NCI-H446 treated with DMSO at 0.1 percent for 48 hours (cell line): ENCODE measurements at places on chromosomes 5 and 9.
A peak's percentile ranks its signal among the peaks of the same experiment; 100 is the strongest.

DNA sequence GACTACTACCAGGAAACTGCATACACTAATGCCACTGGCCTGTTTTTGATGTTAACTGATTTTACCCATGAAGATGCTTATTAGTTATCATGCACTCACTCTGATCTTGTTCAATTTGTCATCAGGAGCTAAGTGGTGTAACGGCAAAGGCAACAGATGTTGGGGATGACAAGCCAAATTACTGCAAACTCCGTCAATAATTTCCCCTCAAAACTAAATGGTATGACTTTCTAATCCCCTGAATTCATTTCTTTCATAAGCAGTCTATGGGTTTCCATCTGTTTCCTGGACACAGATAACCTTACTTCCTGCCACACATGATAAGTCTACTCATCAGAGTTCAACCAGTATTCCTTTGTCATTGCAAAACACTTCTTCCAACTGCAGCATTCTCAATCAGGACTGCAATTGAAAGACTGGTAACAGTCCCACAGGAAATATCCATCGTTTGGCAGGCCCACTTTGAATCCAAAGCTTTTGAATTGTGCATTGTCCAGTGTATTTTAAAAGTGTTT, 96.2 kb upstream of the SMC2 start:
- peak; percentile 59 for DNase-seq

GRCh38 chr5:80495891-80496290, 8.0 kb downstream of the FAM151B start:
- DNase-seq, result no peak

DNA sequence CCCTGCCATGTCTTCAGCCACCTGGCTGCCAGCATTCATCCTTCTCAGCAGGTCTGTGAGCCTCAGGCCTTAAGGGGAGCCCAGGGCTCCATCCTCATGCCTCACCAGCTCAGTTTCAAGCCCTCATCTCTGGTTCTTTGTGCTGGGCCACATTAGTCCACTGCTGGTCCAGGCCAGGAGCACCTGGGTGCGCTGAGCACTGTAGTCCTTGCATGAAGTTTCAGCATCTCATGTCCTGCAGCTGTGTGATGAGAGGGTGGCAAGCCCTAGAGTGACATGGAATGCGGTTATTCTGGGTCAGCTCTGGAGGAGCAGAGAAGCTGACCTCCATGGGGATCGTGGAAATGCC, 42.7 kb downstream of the COL5A1 start:
- DNase-seq, result no peak

DNA sequence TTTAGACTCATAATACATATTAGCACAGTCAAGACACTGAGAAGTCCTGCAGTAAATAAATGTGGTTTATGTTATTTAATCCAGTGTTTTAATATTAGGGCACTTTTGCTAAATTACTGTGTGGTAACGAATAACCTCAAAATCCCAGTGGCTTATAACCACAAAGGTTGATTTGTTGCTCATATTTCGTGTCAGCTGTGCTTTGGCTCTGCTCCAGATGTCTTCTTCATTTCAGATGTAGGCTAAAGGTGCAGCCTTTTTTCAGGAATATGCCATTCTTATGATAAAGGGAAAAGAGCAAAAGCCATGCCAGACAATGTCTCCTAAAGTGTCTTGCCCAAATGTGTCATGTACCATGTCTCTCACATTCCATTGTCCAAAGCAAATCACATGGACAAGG, 144.8 kb downstream of the BRINP1 start:
- no peak for DNase-seq

GRCh38 chr5:40413743-40414142, 266.0 kb upstream of the PTGER4 start:
- DNase-seq, result no peak

GRCh38 chr5:133147411-133147810, 95.6 kb downstream of the HSPA4 start:
- DNase-seq, result no peak

DNA sequence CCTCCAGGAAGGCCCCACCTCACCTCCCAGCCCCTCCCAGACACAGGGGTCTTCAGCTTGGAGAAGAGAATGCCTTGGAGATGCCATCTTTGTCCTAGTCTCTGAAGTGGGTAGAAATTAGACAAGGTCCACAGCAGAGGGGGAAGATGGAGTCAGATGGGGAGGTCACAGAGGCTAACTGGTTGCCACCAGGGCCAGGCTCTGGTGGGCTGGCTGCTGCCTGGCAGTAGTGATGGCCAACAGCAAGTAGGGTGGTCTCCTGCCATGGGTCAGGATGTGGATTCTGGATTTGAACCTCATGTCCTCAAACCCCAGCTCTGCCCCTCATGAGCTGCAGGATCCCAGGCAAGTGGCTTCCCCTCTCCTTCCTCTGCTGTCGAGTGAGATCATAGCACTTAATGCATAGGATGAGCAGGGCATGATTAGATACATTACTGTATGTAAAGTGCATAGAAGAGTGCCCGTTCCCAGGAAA, 38.7 kb upstream of the NEK6 start:
- DNase-seq, result no peak

- no peak for DNase-seq
Measured at GRCh38 chr5:127812570-127812969, 109.4 kb downstream of the CCDC192 start.

GRCh38 chr9:35136866-35137265, 21.2 kb upstream of the ATOSB start:
- no peak for DNase-seq

DNA sequence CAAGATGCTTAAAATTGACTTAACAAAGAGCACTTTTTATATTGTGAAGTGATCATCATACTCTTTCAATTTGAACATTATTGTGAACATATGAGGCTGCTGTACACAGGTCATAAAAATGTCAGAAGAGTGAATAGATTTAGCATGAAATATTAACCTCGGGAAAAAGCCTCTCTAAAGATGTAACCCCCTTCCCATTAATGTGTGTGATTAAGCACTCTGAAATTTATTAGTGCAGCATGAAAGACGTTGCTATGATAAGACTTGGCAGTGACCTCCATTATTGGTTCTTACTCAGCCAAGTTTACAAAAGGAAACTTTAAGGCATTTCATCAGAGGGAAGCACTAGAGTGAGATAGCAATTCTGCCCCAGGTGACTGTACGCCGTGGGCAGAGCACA, 326.5 kb downstream of the NTRK2 start:
- DNase-seq, result no peak

- DNase-seq, result no peak
Measured at GRCh38 chr9:15264918-15265317, 42.1 kb downstream of the TTC39B start.

- DNase-seq, result no peak
Measured at GRCh38 chr5:66839636-66840185, 243.5 kb downstream of the MAST4 start.

DNA sequence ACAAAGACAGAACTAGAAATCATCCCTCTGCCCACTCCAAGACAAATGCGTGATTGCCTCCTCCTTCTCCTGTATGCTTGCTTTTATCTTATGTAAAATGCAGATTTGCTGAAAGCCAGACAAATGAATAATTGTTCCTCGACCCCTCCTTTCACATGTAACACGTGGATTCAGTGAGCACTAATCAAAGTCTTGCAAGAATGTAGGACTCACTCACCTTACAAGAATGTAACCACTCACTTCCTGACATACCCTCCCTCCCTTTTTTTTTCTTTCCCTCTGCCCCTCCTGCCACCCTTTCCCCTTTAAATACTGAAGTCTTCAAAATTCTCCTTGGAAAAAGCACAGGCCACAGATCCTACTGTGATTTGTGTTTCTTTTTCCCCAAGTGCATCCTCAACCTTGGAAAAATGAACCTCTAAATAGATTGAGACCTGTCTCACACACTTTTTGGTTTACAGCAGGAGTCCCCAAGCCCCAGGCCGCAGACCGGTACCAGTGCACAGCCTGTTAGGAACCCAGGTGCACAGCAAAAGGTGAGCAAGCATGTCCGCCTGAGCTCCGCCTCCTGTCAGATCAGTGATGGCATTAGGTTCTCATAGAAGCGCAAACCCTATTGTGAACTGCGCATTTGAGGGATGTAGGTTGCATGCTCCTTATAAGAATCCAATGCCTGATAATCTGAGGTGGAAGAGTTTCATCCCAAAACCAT, 29.4 kb upstream of the HSD17B3 start:
- DNase-seq, result no peak

DNA sequence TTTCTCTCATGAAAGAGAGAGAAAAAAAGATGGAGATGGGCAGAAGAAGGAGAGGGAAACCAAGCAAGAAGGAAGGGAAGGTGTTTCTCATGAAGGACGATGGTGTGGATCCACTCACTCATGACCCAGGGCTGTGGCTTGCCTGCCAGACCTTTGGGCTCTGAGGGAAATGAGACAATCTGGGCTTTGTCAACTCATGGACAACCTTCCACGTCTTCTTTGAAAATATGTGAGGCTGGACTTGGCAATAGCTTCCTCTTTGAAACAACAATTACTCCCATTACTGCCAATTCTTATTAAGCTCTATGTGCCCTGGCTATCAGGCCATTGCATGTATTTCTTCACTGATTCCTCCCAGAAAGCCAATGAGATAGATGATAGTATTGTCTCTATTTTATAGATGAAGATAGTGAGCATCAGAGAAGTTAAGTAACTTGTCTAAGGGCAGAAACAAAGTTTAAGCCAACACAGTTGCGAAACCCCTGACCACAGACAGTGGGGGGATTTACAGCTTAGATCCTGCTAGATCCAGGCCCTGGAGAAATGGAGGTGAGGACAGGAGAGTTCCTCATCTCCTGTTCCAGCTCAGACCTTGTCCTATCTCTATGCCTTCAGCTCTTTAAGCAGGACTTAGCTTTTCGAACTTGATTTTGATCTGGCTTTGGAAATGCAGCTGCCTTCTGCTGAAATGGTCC, 132.4 kb downstream of the GCNT1 start:
- DNase-seq, result no peak

DNA sequence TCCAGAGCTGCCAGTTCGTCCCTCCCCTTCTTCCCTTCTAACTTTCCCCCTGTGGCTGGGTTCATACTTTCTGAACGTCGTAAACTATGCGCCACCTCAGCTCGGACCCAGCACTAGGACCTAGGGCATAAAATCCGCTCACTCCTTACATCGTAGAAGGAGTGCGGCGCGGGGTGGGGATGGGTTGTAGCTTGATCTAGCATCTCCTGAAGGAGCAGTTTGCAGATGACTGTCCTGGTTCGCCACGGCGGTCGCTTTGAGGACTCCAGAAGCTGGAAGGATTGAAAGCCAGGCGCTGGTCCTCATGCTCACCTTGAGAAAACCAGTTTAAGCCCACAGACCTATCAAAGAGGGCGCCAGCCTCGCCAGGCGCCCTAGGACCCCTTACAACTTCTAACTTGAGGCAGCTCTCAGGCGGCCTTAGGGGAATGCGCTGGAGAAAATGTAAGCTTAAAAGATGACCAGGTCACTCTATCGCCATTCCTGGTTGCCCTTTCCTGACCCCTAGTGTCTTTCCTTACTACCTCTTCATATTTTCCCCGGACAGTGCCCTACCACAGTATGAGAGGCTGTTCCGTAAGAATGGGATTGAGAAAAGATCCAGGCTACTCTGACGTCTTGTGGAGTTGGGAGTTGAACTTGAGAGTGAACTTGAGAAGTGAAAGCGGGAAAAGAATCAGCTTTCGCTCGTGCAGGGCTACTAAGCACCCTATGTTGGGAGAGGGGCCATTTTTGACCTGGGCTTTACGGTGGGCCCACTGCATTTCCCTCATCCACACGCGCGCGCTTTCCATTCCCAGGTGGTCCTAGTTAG, 2.8 kb downstream of the RORB start:
- no peak for DNase-seq

- DNase-seq, result no peak
Measured at GRCh38 chr5:93588352-93589151, 5.5 kb downstream of the NR2F1 start.

DNA sequence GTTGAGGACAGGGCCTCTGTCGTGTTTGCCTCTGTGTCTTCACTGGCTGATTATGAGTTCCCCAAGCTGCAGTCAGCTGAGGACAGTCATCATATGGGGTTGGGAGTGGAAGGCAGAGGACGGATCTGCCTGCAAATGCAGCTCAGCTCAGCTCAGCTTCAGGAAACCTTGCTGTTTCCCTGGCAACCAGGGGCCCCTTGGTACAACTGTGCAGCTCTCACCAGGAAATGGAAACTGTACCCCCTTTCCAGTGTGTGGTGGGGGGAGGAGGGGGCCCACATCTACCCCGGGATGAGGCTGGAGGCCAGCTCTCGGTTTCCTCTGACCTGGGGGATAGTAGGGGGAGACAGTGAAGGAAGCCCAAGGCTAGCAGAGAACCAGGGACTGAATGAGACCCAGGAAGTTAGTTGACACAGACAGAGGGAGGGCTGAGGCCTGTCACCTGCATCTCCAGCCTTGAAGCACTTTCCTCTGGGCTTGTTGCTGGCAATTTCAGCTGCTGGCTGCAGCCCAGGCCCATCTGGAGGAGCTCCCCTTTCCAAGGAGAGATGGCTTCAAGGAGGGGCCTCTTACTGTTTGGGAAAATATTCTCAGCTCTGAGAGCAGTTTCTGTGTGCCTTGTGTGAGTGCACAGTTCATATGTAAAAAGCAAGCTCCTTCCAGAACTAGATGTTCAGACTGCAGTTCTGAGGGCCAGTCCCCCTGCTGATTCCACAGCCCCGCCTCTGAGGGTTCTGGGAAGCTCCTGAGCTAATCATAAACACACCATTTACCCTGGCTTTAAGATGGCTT, 6.9 kb downstream of the ANXA6 start:
- DNase-seq, result no peak

DNA sequence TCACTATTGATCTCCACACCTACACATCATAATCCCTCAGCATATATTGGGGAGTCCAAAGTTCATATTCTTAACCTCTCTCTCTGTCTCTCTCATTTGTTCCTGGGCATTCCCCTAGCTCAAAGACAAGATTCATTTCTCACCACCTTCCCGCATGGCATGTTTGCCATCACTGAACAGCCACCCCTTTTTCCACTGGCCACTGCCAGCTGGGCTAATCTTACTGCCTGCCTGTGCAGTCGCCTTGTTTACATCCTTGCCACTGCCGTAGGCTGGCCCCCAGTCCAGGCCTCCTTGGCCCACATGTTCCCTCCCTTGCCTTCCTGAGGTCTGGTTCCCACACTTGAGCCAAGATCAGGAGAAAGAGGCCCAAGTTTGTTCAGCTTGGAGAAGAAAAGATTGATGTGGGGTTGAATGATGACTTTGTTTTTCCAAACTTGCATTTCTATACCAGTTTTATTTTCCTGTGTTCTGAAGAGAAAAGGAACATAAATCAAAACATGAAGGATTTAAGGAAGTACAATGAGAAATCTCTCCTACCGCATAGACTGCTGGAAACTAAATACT, 80.2 kb downstream of the PLAC8L1 start:
- no peak for DNase-seq
